Vagina (tissue), 2 donors: ENCODE measurements at places on chromosomes 7 and 10. TPM values are rescaled to one million over a fixed set of nuclear protein-coding genes. Genes with fewer than 3 reads are reported as not detected.

GRCh38 chr7:151642746-151643145 is 123.1 kb upstream of the RHEB start:
- no peak for DNase-seq

GRCh38 chr7:46545790-46546189 is 624.7 kb upstream of the IGFBP3 start:
- DNase-seq = no peak

GRCh38 chr10:110448682-110449418 is 48.9 kb upstream of the DUSP5 start:
- no peak for DNase-seq

Gene MYPN
- total RNA-seq = not detected
